ENCODE measurements at places on chromosomes 11 and 22. TPM values are rescaled to one million over a fixed set of nuclear protein-coding genes. Genes with fewer than 3 reads are reported as not detected.
A peak's percentile ranks its signal among the peaks of the same experiment; 100 is the strongest.

Gene CDC42BPG
- 22.7 TPM for total RNA-seq

DNA sequence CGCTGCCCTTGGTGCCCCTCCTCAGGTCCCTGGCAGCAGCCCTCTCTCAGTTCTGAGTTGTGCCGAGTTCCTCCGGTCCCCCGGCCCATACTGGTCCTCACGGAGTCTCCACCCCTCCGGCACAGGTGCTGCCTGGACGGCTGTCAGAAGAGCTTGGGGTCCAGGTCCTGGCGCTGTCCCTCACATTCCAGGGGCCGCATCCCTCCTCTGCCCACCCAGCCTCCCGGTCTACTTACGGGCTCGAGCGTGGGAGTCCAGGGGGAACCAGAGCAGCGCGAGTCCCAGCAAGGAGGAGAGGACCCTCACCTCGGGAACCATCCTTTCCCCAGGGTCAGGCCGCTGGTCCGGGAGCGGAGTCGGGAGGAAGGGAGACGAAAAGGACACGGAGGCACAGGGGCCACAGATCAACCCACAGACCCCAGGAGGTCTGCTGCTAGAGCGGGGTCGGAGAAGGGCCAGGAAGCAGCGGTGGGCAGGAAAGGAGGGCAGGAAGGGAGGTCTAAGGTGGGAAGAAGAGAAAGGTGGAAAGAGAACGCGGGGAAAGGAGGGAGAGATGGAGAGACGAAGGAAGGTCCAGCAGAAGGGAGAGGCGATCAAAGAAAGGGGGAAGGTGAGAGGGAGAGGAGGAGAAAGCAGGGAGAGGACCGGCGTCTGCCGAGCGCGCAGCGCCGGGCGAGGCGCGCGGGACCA is 510 bp downstream of the CHRDL2 start:
- DNase-seq = no peak

- no peak for DNase-seq
Observed at GRCh38 chr11:109957000-109957399, 136.2 kb upstream of the ZC3H12C start.

GRCh38 chr11:94938095-94939055 is 35.0 kb downstream of the CWC15 start:
- DNase-seq = no peak

DNA sequence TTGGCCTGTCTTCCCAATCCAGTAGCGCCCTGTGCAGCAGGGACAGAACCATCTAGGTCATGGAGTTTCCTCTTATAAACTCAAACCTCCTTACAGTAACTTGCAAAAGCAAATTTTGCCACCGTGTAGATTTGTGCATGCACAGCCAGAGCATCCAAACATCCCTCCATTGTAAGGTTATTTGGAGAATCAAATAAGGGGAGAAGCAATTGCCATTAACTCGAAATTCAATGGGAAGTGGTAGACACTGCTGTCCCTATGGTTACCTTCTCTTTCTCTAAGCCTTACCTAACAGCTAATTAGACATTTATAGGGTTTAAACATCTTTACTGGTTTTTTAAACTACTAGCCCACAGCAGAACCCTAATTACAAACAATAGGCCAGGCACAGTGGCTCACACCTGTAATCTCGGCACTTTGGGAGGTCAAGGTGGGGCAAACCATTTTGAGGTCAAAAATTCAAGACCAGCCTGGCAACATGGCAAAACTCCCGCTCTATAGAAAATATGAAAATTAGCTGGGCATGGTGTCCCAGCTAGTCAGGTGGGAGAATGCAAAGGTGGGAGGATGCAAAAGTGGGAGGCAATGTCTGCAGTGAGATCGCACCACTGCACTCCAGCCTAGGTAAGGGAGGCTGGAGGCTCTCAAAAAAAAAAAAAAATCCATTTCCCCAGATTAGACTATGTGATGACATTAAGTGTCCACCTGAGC is 6.6 kb downstream of the HSPA8 start:
- no peak for DNase-seq

DNA sequence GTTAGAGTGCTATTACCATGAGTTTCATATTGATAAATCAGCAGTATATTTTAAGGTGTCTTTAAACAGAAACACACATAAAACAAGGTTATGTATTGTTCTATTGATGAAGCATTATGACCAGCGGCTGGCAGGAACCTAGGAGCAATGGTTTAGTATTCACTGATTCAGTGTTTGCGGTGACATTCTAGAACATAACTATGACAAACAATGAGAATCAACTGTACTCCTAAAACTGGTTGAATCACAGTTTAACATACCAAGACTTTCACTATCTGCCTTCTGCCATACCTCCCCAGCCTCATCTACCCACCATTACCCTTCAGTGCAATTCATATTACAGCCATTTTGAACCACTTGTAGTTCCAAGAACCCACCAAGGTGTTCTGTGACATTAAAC is 8.8 kb downstream of the HOATZ start:
- DNase-seq = no peak

GRCh38 chr11:102451681-102452460 is 694 bp downstream of the TMEM123 start:
- DNase-seq = peak; percentile 88

DNA sequence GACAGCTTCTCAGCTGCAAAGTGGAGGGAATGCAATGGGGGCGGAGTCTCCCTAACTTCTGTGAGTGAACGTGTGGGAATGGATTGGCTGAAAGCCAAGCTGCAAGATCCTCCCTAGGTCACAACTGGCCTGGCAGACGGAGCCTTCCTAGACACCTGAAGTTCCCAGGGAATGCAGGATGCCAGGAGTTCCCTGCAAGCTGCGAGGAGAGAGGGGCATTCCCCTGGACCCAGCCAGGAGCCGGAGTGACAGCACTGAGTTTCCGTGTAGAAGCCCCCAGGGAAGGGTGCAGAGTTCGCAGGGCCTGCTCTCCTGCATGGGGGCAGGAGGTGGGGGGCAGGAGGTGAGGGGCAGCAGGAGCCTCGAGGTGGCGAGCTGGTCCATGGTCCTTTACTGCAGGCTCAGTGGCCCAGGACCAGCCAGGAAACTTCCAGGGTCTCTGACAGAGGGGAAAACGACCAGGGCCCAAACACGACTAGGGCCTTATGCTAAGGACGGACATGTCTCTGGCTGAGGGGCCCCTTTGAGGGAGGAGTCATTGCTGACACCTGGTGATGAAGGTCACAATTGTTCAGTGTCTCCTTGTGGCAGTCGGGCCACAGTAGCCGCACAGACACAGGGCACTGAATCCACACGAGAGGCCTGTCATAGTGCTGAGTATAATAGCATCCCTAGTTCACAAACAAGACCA is 141.4 kb downstream of the FBXO7 start:
- peak; percentile 21 for DNase-seq

Gene NEFH
- not detected for total RNA-seq

DNA sequence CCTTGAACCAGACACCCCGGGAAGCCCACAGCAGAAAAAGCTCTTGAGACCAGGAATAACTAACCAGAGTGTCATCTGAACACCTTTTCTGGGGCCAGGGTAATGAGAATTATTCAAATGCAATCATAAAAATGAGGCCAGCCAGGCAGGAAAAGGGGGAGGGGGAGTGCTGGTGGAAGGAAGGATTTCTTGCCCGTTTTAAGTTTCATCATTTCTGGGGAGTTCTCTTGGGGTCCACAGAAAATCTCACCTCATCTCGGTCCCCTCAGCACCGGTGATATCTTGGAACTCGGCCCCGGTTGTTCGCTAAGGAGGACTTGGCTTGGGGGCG is 495 bp upstream of the PKNOX2 start:
- DNase-seq = no peak

Gene SHISA8
- not detected for total RNA-seq

Gene CHRM4
- 0.70 TPM for total RNA-seq

DNA sequence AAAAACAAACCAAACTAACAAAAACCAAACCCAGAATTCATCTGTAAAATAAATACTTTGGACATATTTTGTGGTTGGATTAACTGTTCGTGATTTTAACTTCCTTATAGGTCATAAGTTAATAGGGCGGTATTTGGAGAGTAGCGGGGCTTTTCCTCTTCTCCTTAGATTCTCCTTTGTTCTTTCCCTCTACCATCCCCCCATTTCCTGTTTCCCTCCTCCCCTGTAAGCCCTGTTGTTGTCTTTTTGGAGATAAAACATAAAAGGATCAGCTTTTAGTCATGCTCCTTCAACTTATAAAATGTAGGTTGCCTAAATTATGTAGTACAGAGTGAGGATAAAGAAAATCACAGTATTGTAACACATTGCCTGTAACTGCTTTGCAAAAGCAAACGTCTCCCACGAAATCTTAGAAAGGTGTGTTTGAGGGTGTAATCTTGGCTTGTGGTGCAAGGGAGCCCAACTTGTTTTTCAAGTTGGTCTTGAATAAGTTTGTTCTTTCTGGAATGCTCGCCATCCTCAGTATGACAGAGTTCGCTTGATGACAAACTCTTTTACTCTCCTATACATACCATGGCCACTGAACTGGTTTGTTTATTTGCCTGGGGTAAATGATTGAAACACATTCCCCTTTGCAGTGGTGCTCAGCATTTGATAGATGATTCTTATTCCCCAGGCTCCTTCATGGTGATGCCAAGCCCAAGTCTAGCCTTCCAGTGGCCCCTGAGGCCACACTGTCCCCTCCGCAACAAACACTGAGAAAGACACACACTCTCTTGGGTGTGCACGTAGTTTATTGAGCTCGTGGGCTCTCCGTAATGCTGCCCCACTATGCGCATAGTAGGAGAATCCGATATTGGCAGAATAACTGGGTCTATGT is 49.4 kb downstream of the TEAD1 start:
- peak; percentile 98 for DNase-seq

Gene PHETA2
- total RNA-seq = 6.5 TPM

DNA sequence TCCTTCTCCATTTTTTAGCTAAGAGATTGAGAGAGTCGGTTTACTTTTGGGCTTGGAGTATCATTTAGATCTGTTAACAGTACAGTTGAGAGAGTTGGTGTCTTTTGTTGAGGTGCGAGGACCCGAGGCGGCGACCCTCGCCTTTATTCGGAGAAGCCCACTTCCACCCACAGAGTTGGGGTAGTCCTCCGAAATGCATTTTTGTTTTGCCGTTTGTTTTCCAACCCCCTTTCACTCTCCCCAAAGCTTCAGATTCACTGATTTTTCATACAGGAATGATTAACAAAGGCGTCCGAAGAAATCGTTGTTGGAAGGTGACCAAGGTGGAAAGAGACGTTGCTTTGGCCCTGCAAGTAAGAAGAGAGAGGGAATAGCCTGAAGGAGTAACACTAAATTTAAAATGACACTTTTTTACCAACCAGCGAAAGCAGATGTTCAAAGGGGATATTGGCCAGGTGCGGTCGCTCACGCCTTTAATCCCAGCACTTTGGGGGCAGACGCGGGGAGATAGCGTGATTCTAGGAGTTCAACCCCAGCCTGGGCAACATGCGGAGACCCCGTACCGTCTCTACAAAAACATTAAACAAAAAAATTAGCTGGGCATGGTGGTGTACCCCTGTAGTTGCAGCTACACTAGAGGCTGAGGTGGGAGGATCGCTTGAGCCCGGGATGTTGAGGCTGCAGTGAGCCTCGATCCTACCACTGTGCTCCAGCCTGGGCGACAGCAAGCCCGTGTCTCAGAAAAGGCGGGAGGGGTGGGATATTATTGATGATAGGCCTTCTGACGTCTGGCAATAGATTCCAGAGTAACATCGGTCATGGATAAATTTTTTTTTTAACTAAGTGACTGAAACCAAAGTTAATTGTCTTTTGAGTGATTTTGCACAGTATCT is 899 bp upstream of the RAB30 start:
- DNase-seq = no peak

GRCh38 chr11:131637469-131638175 is 267.2 kb downstream of the NTM start:
- no peak for DNase-seq

GRCh38 chr22:29030016-29030617 is 31.5 kb downstream of the C22orf31 start:
- DNase-seq = peak; percentile 89

Gene WNT7B
- total RNA-seq = 31.4 TPM

- no peak for DNase-seq
Observed at GRCh38 chr11:87265132-87265531, 227.4 kb downstream of the TMEM135 start.

Gene TRIM29
- 226 TPM for total RNA-seq

GRCh38 chr22:50105208-50106100 is 15.6 kb downstream of the MOV10L1 start:
- DNase-seq = no peak

DNA sequence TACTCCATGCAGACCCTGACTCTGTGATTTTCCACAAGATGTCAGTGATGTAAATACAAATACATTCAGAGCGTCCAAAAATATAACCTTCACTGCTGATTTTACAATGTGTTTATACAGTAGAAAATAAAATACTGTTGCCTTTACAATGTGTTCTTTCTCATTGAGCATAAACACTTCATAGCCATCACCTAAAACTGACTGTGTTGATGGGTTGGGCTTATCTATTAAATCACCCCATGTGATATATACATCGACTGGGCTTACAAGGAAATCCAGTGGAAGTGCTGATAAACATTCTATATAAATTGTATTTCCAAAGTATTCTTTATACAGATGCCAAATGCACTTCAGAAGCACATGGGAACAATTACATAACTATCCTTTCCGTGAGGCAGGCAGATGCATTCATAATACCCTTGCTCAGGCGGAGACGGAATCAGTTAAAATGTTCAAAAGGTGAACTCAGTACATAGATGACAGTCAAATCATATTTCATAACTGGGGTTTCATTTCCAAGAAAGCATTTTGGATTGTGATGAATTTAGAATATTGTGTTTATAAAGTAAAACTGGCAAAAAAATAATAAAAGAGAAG is 27.7 kb downstream of the DDI1 start:
- DNase-seq = no peak

Gene XKR3
- not detected for total RNA-seq

DNA sequence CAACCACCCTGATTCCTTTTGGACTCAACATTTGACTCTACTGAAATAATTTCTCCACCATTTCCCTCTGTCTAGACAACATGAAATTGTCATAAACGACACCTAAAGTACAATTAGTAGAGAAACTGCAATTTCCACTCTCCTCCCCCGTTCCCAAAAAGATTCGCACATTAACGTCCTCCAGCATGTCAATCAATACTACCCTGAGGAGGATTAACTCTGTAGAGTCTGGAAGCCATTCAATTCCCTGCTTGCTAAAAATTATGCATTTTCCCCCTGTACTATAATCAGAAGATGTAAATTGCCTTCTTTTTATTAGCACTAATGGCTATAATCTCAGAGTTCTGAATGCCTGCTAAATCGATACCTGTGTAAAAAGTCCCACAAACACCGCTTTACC is 70.5 kb downstream of the AMBRA1 start:
- DNase-seq = no peak

Gene FXYD2
- 2.4 TPM for total RNA-seq

DNA sequence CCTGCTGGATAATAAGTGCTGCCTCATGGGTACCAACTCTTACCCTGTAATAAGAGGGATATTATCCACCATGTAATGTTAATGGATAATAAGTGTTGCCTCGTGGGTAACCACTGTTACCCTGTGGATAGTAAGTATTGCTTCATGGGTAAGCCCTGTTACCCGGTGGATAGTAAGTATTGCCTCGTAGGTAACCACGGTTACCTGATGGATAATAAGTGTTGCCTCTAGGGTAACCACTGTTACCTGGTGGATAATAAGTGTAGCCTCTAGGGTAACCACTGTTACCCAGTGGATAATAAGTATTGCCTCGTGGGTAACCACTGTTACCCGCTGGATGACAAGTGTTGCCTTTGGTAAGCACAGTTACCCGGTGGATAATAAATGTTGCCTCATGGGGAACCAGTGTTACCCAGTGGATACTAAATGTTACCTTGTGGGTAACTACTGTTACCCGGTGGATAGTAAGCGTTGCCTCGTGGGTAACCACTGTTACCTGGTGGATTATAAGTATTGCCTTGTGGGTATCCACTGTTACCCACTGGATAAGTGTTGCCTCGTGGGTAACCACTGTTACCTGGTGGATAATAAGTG is 18.6 kb upstream of the NXPE4 start:
- DNase-seq = no peak

All from HT-29 (cell line).